ENCODE measurements at places on chromosomes 7 and 10.

DNA sequence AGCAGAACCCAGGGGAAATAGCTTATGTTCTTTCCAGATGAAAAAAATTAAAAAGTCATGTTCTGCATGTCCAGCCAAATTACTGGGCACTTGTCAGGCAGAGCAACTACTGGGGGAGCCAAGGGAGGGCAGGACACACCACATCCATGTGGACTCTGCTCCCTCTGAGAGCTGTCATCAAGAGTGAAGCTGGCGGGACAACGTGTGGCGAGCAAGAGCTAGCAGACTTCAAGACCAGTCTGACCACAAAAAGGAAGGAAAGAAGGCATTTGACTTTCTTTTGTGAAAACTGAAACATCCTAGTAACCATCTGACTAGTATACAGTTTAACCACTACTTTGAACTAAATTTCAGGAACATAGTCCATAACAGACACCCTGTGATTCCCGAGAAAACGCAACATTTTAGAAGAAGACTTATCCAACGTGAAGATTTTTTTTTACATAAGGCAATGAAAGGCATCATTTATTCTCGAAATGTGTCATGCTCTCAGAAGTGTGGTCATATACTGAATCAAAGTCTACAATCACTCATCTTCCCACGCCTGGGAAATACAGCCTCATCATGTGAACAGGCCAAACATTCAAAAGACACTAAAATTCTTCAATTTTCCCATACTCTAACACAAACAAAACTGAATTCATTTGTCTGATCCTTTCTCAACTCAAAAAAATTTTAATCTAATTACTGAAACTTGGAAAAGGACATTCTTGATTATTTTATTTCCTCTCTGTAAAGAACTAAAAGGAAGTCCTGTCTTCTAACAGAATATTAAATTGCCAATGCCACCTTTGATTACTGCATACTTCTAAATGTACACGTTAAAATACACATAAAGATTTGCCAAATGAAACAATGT lies 15.5 kb downstream of the CYTH3 start:
- DNase-seq: peak; percentile 63

- no peak for DNase-seq
Observed at GRCh38 chr7:41710838-41711237, 7.9 kb upstream of the INHBA start.

GRCh38 chr10:77251297-77252013 lies 386.2 kb downstream of the KCNMA1 start:
- DNase-seq: peak; percentile 62

DNA sequence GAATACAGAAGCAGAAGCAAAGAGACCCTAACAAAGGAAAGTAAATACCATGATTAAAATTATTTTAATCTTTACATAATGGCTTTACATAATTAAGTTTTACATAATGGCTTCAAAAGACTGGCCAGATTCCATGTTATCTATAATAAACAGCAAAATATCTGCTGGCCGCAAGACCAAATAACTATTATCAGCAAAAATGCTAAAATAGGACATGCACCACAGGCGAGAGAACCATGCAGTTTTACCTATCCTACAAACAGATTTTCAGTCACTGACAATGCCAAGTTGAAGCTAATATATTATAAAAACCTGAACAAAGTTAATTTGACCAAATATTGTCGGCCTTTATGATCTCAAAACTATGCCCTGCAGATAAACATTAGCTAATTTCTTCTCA lies 34.2 kb upstream of the ANLN start:
- no peak for DNase-seq

GRCh38 chr7:25179325-25179724 lies 49.0 kb downstream of the NPVF start:
- DNase-seq: no peak

DNA sequence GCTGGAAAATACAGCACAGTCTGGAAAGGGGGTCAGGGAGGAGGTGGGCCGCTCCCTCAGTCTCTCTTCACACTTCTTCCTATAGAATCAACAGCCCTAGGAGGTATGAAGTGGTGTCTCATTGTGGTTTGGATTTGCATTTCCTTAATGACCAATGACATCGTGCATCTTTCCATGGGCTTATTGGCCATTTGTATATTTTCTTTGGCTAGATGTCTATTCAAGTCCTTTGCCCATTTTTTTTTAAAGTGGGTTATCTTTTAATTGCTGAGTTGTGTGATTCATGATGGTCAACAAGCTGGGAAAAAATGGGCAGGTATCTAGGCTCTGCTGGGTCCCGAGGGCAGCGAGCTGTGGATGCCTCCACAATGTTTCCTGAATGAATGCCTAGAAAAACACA lies 29.1 kb downstream of the TMEM130 start:
- DNase-seq: no peak

Data from activated CD8-positive, alpha-beta T cell treated with anti-CD3 and anti-CD28 coated beads for 36 hours (primary cell).